ENCODE measurements at places on chromosomes 6 and 20.
A peak's percentile ranks its signal among the peaks of the same experiment; 100 is the strongest.

DNA sequence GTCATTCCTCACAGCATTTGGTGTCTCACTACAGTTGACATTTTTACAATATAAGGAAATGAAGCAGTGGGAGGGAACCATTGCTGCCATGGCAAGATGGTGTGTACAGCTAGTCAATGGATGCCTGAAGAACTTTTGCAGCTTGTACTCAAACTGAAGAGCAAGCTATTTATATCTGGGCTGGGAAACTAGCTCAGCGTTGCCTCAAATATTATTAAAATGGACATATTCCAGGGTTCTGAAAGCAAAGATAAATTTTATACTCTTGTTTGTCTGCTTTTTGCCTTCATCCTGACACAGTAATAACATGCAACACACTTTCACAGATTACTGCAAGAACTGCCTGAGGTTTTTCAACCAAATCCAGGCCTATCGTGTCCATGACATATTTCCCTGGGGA, 156.4 kb upstream of the COL21A1 start:
- peak; percentile 32 for DNase-seq

DNA sequence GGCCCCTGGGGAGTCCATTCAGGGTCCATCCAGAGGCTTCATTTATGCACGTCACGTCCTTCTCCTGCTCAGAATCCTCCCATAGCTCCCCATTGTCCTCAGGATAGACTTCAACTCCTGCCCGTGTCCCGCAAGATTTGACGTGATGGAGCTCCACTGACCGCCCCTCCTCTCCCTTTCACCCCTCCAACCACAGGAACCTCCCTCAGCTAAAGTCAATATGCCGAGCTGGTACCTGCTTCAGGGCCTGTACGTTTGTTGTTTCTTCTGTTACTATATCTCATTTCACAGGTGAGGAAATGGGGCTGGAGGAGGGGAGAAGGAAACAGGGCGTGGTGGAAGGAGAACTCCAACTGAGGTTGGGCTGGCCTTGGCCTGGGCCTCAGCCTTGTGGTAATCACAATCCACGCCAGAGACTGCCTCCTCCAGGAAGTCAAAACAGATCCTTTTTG, 38.6 kb downstream of the CEBPB start:
- DNase-seq = no peak

DNA sequence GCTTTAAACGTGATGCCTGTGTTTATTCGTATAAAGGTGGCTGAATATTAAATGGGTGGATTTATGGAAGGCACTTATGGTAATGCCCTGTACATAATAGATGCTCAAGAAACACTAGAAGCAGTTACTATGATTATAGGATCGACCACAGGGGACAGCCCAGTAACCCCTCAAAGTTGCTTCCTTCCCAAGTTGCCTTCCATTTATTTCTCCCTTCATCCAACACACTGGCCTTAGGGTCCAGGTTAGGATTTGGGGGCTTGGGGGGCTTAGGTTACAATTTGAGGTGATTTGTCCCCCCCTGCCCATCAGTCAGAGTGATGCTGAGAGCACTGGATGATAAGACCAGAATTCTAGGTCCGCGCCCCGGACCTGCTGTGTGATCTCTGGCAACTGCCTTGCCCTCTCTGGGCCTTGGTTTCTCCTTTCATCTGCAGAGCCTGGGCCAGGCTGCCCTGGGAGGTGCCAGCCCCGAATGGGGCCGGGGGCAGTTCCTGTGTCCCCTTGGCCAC, 101.5 kb downstream of the CEBPB start:
- no peak for DNase-seq

DNA sequence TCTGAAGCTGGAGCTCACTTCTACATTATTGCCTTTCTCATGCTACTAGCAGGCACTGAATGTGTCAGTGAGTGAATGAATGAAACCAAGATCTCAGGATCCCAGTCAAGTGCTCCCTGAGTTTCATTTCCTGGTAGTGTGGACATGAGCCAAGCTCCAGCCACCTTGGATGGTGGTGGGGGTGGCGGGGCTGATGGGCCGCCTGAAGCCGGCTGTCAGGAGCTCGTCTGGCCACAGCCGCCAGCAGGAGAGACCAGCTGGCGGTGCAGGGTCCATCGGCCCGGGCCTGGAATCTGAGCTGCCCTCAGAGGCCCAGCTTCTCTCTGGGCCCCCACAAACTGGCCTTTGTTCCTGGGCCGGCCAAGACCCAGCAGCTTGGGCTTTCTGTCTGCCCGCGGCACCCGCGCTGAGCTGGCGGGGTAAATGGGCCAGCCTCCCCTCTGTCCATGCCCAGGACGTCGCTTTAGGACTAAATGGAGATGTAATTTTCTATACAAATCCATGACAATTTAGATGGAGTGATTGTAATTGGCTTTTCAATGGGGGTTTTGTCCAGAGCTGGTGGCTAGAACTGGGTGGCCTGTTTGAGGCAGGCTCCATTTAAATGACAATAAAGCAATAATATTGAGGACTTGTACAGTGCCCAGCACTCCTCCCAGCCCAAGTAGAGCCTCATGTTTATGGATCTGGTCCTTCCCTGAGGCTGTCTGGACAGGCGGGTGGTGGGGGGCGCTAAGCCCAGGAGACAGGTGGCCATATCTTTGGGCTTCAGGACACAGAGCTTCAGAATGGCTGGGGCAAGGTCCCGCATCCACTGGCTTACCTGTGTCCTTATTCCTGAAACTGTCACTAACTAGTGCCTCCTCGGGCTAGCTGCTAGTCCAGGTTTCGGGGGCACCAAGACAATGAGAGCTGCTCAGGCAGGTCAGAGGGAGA, 43.5 kb downstream of the NOL4L start:
- no peak for DNase-seq

DNA sequence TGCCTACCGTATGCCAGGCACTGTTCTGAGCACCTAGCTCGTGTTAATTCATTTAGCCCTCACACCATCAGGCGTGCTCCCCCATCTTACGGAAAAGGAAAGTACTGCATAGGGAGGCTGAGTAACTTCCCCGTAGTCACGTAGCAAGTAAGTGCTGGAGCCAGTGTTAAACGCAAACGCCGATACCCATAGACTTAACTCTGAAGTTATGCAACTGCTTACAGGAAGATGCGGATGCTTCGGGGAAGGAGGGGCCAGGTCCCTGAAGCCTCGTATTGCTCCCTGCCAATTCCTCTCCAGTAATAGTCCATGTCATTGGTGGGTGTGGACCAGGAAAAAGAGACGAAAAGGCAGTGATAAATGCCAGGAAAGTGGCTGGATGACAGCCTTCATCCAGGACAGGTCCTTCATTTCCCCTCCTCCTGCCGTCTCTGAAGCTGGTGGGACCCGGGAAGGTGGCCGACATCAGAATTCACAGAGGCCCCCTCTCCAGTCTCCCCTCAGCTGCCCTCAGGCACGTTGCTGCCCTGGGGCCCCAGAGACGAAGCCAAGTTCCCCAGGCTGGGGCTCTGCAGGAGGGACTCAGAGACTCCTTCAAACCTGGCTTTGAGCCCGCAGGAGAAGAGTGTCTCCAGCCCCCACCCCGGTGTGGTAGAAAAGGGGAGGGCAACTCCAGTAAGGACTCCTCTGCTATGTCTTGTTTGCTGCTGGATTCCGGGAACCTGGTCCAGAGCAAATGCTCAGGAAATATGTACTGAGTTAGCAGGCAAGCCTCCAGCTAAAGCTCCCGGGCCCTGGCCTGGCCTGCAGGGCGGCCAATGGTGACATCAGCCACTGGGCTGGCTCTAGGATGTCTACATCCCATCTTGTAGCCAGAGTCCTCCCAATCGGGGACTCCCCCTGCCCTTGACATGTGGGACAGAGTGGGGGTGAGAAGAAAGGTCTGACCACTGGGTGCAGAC, 37.8 kb downstream of the RAB44 start:
- DNase-seq = peak; percentile 92

GRCh38 chr6:36682328-36683144, 4.0 kb downstream of the CDKN1A start:
- DNase-seq = no peak

- no peak for DNase-seq
Observed at GRCh38 chr6:152161501-152161900, 354.0 kb downstream of the ESR1 start.

- no peak for DNase-seq
Observed at GRCh38 chr6:134437376-134437775, 119.5 kb upstream of the SGK1 start.

GRCh38 chr6:35078226-35078850, 62.8 kb downstream of the TCP11 start:
- DNase-seq = no peak

- DNase-seq = no peak
Observed at GRCh38 chr20:22374066-22374465, 210.3 kb downstream of the FOXA2 start.

GRCh38 chr20:57231951-57232428, 34.5 kb downstream of the BMP7 start:
- no peak for DNase-seq

- DNase-seq = no peak
Observed at GRCh38 chr6:129136751-129137150, 253.8 kb downstream of the LAMA2 start.

GRCh38 chr20:59349277-59349676, 48.9 kb downstream of the EDN3 start:
- no peak for DNase-seq

GRCh38 chr20:45450097-45450818, 19.3 kb upstream of the WFDC2 start:
- no peak for DNase-seq

- DNase-seq = no peak
Observed at GRCh38 chr20:13753436-13754036, 31.2 kb downstream of the ESF1 start.

DNA sequence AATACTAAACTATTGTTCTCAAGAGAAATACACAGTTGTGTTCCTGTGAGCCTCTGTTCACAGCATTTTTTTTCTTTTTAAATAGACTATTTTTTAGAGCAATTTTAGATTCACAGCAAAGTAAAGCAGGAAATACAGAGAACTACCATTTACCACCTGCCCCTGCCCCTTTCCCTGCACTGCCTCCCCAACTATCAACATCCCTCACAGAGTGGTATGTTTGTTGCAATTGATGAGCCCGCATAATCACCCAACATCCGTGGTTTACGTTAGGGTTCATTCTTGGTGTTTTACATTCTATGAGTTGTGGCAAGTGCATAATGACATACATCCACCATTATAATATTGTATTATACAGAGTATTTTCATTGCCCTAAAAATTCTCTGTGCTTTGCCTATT, 71.6 kb upstream of the TNFAIP3 start:
- no peak for DNase-seq

DNA sequence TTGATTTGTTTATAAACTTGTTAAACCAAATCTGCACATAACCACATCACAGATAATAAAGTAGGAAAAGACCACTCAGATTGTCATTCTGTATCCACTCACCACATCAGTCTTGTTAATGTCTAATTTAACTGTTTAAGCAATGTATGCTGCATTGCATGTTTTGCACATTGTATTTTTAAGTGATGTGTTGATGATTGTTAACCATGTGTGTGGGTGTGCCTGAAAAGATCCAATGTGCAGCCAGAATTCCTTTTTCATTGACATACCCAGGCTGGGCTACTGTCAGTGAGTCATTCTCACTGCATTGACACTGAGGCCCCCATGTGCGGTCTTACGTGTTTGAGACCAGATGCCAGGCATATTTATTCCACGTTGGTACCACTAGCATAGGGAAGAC, 167.3 kb downstream of the TRMT11 start:
- no peak for DNase-seq

GRCh38 chr6:22556266-22556665, 13.1 kb upstream of the HDGFL1 start:
- no peak for DNase-seq

DNA sequence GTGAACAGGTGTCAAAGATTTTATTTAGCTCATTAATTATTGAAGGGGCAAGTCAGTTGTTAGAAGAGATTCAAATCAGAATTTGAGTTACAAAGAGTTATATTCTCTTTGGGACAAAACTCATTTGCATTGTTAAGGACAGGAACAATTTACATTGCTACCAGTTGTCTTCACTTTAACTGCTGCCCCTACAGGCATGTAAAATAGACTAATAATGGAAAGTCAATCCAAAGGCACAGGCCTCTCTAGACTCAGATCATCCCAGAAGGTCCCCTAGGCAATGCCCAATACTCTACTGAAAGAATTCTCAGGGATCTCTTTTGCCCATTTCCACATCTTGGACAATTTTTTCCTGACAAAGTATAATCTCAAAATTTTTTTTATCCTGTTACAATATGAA, 95.7 kb downstream of the SCP2D1 start:
- no peak for DNase-seq
